ENCODE measurements at places on chromosomes 6 and 20.

GRCh38 chr20:16236589-16237241, 336.5 kb downstream of the KIF16B start:
- no peak for DNase-seq

DNA sequence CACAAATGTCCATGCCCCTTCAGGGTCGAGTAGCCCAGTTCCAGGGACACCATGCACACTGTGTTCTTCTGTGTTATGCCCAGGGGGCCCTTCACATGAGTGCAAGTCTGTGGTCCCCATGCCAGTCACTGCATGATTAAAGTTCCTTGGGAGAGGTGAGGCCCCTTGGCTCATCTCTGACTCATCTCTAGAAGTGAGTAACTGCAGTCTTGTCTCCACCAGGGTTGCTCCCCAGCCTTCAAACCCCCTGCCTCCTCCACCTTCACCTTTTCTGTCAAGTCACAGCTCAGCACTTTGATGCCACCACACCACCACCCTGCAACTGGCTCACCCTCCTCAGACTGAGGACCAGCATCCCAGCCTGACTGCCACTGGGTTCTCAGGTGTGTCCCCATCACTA, 161.7 kb downstream of the UNC5CL start:
- DNase-seq, result no peak

- DNase-seq, result no peak
Observed at GRCh38 chr20:44802702-44803101, 7.6 kb downstream of the RIMS4 start.

DNA sequence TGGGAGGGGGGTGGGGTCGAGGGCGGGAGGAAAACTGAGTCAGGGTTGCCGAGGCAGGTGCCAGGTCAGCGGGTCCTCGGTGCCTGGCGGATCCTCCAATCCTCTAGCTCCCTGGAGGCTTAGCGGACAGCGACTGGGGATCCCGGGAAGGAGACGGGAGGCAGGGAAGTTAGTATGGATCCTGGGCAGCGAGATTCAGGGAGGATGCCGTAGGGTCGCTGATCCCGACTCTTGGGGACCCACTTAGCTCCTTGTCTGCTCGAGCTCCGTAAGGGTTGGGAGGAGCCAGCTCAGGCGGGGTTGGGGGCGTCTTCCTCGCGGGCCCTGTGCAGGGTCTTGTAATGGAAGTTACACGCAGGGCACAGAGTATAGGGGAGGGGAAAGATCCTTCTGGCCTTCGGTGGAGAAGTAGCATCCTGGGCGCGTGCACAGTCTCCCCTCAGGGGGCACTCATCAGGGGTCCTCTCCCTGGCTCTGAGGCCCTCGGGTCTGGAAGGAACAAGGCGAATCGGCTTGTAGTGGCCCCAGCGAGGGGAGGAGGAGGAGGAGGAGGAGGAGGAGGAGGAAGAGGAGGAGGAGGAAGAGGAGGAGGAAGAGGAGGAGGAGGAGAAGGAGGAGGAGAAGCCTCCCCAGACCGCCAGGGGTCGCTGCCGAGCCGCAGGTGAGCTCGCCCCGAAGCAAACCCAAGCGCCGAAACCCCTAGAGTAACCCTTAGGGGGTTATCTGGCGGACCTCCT, 6.4 kb upstream of the SLC12A5 start:
- DNase-seq, result no peak

- DNase-seq, result no peak
Observed at GRCh38 chr20:7497985-7498384, 442.3 kb downstream of the HAO1 start.

DNA sequence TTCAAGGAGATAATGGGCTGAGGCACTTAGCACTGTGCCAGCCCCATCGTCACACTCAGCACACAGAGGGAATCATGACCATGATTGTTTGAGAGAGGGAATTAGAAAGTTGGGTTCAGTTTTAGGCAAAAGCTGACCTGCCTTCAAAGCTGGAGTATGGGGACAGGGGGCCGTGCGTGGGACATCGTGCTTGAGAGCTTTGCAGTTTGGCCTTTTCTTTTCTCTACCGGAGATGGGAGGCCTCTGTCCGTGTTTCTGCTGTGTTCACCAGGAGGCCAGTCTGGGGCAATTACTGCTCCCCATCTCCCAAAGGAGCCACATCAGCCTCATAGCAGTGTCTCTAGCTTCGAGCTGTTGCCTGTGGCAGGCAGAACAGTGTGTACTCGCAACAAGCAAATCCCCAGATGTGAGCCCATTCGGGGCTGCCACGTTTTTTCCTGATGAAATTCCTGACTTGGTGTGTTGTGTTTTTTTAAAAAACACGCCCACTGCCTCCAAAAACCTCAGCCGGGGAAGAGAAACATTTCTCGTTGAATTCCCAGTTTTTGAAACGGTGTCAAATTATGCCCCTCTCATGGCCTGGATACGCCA, 20.2 kb downstream of the EYA2 start:
- no peak for DNase-seq
